LNCaP clone FGC (cell line): ENCODE measurements at places on chromosomes 11 and 22.

- no peak for DNase-seq
Observed at GRCh38 chr11:62449451-62449851, 30.6 kb downstream of the SCGB1A1 start.

- no peak for DNase-seq
Observed at GRCh38 chr22:44348971-44349560, 36.3 kb upstream of the SHISAL1 start.

GRCh38 chr11:63663809-63664208 lies 7.4 kb downstream of the ATL3 start:
- DNase-seq, result no peak

- no peak for DNase-seq
Observed at GRCh38 chr11:36450110-36450572, 59.9 kb downstream of the TRAF6 start.

DNA sequence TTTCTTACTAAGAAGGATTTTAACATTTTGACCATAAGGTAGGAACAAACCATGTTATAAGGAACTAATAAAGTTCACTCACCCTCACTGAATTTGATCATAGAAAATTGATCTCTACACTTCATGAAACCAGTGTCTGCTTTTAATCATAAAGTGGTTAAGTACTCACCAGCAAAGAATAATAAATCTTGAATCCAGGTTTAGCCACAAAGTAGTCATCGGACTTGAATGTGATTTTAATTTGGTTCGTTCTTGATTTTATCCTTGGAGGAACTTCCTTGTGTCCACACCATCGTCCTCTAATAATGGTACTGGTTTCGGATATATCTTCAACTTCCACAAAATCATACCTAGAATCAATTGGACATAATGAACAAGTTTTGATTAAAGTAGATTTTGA lies 40.5 kb upstream of the DDI1 start:
- no peak for DNase-seq

GRCh38 chr11:46367244-46367915 lies 14.1 kb upstream of the MDK start:
- no peak for DNase-seq

- DNase-seq, result no peak
Observed at GRCh38 chr22:35539910-35540594, 579 bp upstream of the RASD2 start.

DNA sequence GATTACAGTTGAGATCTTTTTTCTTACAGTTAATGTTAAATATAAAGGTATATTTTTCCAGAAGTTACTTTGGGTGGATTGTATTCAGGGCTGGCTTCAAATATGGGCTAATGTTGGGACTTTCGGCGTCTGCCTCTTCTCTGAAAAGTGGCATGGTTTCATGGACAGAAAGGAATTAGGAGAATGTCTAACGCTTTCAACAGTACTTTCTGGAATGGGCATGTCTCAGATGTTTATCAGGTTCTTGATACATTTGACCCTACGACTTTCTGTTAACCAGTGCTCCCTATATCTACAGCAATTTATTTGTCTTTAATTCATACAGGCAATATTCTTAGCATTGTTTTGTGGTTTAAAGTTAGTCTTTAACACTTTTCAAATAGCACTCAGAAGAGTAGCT lies 33.7 kb downstream of the ZC3H12C start:
- DNase-seq, result no peak

DNA sequence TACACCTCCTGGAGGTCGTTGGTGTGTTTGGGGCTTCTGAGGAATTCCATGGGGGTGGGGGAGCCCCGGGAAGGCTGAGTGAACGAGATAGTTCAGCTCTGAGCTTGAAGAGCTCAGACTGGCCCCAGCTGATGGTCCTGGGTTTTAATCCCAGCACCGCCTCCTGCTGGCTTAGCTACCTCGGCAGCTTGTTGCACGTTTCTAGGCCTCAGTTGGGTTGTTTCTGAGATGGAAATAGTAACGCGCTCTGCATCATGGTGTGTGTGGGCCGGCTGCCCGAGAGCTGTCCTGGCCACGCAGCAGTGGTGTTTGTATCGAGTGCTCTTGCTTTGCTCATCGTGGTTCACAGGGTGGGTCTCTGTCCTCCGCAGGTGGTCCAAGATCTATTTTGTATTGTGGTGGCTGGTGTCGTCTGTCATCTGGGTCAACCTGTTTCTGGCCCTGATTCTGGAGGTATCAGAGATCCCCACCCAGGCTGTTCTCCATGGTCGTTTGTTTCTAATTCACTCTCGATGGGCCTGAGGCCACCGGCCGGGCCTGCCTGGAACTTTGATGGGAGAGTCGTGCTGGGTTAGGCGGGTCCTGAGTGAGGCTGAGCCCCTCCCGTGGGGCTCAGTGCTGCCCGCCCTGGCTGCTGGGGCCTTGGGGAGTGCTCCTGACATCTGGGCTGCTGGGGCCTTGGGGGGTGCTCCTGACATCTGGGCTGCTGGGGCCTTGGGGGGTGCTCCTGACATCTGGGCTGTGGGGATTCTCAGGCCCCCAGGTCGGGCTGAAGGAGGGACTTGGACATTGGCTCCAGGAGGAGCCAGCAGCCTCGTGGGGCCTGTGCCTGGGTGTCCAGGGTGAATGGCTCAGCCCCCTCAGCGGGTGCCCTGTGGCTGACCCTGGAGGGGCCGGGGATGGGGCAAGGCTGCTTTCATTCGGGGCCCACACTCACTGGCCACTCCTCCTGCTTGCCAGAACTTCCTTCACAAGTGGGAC lies 37.7 kb downstream of the TPCN2 start:
- no peak for DNase-seq

DNA sequence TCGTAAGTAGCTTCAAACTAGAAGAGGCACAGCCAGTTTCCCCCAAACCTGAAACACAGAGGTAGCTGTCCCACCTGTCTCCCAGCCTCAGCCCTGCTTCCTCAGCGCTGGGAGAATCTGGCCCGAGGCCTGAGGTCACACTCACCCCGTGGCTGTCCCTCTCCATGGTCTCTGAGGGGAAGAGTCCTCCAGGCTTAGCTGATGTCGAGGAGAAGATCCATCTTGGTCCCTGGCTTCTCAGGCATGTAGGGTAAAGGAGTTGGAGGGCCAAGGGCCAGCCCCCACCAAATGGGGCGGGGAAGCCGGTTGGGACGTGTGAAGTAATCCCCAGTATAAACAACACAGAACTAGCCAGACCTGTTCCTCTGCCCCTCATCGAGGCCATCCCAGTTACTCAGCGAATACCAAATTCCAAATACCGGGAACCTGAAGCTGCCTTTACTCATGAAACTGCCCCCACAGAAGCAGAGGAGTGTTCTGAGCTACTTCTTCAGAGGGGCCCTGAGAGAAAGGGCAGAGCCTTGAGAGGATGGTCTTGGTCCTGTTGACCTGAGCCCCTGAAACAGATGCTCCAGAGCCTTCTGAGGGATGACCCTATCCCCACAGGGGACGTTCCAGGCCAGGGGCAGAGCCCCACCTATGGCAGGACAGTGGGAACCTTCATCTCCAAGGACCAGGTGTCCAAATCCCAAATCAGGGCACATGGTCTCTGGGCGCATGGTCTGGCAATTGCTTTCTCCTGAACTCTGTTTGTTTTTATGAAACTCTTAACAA lies at the start of gene TMPRSS13:
Gene TMPRSS13 (minus strand): TSS at position 261 of the 774 bp plus-strand sequence. CDS start 95 bp downstream, at position 166.
- DNase-seq, result peak; percentile 69

DNA sequence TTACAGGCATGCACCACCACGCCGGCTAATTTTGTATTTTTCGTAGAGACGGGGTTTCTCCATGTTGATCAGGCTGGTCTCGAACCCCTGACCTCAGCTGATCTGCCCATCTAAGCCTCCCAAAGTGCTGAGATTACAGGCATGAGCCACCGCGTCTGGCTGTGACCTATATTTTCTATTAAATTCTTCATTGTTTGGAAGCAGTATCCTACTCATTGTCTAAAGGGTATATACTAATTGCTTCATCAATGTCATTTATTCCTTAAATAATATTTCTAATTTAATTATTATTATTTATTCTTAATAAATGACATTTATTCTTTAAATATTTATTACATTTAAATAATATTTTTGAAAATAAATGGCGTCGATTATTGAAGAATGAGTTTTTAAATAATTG lies 817.3 kb upstream of the API5 start:
- no peak for DNase-seq

DNA sequence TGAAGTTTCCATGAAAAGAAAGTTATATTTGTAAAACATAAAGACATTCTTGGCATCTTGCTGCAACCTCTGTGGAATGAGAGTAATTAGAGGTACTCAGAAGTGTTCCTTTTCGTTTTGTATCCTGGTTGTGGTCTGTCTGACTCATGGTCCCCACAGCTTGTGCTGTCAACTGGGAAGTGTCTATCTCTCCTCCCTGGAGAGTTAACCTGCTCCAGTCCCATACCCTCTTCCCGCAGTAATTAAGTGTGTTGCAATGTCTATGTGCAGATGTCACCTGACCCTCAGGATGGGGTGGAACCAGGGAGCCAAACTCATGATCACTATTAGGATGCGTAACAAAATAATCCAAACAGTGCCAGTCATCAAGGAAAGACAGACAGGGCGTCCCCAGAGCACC lies 23.0 kb upstream of the ZDHHC13 start:
- DNase-seq, result no peak

DNA sequence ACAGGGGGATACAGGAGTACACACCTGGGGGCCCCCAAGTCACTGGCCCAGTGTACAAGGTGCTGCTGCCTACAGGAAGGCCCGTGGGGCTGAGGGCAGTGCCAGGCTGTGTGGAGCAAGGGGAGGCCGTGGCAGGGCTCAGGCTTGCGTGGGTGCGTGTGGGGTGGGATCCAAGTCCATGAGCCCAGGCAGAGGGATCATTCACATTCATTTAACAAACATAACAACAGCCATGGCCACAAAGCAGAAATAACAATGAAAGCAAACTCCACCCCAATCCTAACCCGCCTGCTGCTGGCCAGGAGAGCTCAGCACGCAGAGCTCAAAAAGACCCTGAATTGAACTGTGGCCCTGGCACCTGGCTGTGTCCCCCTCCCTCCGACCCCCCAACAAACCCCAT lies 17.0 kb upstream of the SCGB1A1 start:
- no peak for DNase-seq

GRCh38 chr22:29225422-29226090 lies 19.9 kb downstream of the EMID1 start:
- DNase-seq, result no peak

GRCh38 chr11:77144857-77145428 lies 16.9 kb downstream of the MYO7A start:
- no peak for DNase-seq

DNA sequence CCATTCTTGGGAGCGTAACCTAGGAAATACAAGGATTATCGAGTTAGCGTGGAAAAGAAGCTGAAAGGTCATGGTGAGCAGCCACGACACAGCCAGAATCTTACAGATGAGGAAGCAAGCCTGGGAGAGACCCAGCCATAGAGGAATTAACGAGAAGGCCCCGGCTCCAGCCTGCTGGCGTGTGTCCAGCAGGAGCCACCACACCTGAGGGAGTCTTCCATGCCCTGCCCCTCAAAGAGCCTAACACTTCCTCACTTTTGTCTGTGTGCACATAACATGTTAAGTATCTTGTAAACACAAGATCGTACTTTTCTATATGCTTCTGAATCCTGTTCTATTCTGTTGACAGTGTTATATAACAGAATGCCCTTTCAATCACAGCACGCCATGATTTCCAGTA lies 18.1 kb downstream of the CECR2 start:
- no peak for DNase-seq

DNA sequence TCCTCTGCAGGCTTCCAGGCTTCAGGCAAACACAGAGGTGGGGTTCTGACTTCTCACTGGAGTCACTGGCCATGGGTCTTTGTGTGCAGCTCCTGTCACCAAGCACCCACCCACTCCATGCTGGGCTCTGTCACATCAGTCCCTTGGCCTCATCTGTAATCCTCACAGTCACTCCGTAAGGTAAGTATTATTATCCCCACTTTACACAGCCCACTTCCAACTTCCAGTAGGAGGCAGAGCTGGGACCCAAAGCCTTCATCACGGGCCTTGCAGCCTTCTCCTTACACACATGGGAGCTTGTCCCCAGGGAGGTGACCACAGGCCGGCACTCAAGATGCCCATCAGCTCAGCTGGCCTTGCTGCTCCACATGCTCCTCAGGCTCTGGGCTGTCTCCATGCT lies 266.7 kb upstream of the B3GAT1 start:
- no peak for DNase-seq

DNA sequence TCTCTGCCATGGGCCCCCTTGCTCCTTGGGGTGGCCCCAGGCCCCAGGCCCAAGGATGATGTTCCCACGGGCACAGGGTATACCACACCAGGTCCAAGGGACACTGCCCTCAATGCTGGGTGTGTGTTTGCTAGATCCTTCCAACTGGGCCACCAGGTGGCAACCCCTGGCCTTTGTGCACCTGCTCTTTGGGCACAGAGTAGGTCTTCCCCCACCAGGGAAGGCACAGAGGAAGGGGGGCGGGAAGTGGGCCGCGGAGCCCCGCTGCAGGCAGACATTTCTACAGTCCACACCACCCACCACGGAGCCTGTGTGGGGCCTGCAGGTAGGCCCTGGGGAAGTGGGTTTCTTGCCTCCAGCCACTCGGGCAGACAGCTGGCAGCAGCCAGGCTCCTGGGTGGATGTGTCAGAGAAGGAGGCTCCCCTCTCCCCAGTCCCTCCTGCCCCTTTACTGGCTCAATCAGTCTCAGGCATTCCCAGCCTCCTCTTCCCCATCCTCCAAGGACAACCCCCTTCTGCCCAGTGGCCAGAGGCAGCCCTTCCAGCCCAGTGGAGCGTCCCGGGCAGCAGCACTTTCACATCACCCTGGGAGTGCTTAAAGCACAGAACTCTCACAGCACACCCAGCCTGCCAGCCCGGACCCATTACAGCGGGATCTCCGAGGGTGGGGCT lies 21.6 kb downstream of the MAFF start:
- no peak for DNase-seq

DNA sequence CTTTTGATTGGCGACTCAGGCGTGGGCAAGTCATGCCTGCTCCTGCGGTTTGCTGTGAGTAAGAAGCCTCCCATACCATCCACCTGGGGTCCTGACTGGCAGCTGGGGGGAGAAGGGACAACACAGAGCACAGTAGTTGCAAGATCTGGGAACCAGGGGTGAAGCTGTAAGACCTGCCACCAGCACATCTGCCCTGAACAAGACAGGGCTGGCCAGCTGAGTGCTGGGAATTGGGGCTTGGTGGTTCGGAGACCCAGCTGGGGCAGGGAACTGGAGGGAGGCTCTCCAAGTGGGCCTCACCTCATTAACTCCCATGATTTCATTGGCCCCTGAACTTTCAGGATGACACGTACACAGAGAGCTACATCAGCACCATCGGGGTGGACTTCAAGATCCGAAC lies 3.4 kb downstream of the RAB1B start:
- no peak for DNase-seq

- DNase-seq, result no peak
Observed at GRCh38 chr22:39556970-39557841, 13.3 kb upstream of the CACNA1I start.

GRCh38 chr22:25666308-25666707 lies 75.7 kb upstream of the MYO18B start:
- no peak for DNase-seq

DNA sequence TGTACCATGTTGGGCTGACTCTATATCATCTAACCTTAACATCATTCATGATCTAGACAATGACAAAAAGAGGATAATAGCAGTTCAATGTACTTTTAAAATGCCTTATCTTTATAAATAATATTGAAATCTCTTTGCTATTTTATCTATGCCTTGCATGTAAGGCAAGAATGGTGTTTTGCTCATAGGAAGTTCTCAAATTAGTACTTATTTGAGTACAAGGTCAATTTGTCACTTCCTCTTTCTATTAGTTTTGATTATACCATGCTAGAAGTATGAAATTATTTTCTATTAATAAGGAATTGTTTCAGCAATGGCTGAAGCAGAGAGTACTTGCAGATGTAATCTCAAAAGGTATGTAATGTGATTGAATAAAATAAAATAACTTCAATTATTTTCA lies 1285.4 kb upstream of the TENM4 start:
- DNase-seq, result no peak
